ENCODE measurements at places on chromosomes 11 and 22.

DNA sequence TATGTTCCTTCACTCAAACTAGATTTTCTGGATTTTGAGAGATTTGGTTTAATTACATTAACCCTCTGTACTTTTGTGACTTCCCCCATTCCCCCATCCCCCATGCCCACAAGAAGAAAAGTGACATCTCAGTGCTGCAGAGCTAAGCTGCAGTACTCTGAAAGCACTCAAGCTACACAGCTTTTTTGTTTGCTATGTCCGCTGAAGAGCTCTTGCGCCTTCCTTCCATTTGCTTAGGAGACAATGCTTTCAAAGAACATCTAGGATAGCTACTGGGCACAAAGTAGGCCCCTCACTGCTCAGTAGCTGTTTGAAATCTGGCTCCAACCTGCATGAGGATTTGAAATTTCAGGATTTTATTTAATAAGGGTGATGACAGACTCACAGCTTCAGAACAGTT lies 69.7 kb downstream of the SLC17A6 start:
- DNase-seq = no peak

GRCh38 chr11:12888525-12889158 lies 120.5 kb upstream of the RASSF10 start:
- peak; percentile 88 for DNase-seq

GRCh38 chr11:126359431-126360048 lies 4.1 kb downstream of the ST3GAL4 start:
- DNase-seq = no peak

GRCh38 chr11:72556433-72556832 lies 117.8 kb downstream of the PDE2A start:
- no peak for DNase-seq

DNA sequence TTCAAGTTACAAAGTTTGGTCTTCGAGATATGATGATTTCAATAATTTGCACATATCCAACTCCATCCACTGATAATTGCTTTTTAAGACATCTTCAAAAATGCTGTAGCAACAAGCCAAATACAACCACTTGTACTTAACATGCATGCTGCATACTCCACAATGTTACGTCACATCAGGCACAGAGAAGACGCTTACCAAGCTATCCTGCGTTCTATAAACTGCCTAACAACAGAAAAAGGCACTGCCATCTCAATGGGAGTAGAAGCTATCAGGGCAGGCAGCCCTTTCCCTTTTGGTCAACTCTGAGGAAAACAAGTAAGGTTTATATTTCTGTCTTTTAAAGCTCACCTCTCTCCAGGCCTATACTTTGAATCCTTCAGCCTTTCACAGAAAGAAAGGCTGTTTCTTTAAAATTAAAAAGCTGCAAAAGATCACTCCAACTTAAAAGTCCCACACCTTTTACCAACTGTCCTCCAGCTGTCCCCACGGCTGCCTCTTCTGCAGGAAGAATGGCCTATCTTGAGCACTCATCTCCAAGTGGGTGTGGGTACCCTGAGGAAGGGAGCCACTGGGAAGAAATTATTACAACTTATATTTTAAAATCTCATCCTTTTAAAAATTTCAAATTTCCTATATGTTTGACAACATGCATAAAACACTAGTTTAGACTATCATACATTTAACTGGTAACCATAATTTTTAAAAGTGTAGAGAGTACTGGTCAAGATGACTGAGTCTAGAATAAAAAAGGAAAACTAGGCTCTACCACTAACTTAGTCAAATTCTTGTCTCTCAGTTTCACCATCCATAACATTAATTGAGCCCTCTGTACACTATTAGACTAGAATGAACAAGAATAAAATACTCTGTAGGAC lies 14.5 kb downstream of the PHF21A start:
- DNase-seq = no peak

DNA sequence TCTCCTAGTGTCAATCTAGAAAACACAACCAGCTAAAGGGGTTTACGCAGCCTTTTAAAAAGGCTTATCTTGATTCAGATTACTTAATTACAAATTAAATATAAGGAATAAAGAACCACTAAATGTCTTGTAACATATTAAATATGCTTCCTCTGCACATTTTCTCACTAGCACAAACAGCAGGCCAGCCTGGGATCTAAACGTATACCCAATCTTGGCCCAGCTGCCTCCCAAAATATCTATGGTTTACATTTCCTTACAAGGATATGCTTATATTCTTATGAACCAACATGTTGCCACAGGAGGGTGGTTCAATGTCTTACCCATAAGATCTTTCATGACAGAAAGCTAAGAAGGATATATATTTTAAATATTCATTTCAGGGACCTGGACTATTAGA lies 7.7 kb downstream of the LGR4 start:
- DNase-seq = no peak

- no peak for DNase-seq
Observed at GRCh38 chr11:128045094-128045725, 542.1 kb downstream of the ETS1 start.

GRCh38 chr11:38937709-38938108 lies 2339.7 kb upstream of the RAG2 start:
- no peak for DNase-seq

DNA sequence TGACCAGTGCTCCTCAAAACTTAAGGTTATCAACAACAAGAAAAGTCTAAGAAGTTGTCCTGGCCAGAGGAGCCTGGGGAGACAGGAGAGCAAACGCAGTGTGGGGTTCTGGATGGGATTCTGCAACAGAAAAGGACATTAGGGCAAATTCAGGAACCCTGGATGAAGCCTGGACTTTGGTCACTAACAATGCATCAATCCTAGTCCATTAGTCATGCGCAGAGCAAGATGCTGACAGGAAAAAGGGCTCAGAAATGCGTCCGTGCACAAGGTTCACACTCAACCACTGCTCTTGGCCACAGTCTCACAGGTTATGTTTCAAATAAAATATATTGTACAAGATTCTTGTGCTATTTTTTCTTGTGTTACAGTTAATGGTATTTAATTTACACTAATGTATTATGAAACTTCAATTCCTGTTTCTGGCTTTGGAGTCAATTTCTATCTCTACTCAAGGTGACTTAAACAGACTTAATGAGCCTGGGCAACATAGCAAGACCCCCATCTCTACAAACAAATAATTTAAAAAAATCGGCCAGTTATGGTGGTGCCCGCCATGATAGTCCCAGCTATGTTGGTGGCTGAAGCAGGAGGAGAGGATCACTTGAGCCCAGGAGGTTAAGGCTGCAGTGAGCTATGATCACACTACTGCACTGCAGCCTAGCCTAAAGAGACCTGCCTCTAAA lies 13.6 kb downstream of the GNB1L start:
- no peak for DNase-seq

DNA sequence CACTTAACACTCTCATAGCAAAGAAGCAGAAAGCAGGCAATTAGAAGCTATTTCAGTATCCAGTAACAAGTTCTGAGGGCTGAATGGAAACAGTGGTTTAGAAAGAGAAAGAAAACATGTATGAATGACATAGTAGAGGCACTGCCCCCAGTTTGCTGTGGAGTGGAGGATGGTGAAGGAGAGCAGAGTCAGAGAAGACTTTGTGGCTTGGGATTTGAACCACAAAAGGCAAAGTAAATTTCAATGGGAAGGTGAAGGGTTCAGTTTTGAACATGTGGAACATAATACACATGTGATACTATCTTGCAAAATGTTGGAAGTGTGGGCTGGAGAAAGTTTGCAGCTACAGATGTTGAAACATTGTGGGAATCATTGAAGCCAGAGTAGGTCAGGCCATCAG lies 81.4 kb downstream of the SNX19 start:
- no peak for DNase-seq

DNA sequence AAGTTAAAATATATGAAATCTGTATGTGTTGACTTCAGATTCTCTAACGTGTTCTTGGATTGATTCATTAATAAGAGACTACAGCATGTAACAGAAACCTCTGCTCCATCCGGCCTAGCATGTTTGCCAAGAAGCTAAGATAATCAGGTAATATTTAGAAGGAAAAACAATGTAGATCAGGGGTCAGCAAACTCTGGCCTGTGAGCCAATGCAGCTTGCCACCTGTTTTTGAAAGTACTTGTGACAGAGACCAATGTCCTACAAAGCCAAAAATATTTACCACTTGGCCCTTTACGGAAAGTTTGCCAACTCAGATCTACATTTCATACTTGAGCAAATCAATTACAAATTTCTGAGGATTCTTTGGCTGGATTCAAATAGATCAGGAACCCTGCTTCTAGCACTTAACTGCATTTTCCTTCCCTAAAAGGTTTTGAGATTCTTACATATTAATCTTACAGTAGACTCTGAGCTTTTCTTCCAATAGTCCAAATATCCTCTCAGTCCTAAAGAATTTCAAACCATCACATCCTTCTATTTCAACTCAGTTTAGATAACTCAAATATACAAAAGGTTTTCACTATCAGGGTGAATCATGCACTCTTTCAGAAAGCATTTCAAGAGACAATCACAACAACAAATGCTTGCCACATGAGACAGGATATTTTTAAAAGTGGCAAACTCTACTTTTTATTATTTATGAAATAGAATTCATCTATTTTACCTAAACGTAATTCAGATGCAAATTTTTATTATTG lies 29.5 kb downstream of the APOL5 start:
- DNase-seq = no peak

DNA sequence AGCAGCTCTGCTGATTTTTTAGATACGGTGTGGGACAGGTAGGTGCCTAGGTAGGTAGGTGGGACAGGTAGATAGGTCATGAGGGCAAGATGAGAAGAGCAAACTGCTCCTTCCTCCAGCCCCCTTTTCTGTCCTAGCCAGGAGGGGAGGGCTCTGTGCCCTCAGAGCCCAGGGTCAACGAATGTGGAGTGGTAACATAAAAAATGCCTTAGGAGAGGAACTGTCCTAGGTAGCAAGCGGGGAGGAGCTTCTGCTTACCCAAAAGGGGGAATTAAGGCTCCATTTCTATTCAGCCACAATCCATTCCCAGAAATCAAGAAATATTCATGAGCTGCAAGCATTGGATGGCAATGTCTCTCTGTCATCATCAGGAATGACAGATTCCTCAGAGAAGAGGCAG lies 234.8 kb downstream of the GRIK4 start:
- no peak for DNase-seq

All from activated CD4-positive, alpha-beta T cell treated with anti-CD3 and anti-CD28 coated beads, Interleukin-2, amount 10 ng/mL, durations not matched to agents 24 days and 14 days (primary cell).